ENCODE measurements at places on chromosomes 11 and 22. TPM values are rescaled to one million over a fixed set of nuclear protein-coding genes. Genes with fewer than 3 reads are reported as not detected.

DNA sequence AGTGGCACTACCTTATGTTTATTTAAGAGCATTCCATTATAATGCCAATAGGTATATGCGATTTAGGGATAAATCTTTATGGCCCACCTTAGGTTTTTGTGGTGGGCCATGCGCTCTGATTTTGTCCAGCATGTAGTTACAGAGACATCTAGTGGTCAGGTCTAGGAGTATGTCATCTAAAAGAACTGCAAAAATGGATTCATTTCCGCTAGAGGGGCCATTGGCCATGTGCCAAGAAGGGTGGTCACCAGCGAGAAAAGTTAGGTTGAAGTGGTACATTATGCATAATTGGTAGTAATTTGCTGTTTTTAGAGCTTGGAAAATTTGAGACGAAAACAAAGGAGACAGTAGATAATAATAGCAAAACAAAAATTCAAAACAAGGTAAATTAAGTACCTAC is 27.7 kb downstream of the LRRC4C start:
- H3K4me1 ChIP-seq = no peaks in the 10 kb centered on the region
- no peak overlapping the region for H3K4me3 ChIP-seq
- H3K36me3 ChIP-seq = no peaks in the 10 kb centered on the region
- H3K27ac ChIP-seq = no peak overlapping the region

Gene BTG4
- total RNA-seq = not detected

DNA sequence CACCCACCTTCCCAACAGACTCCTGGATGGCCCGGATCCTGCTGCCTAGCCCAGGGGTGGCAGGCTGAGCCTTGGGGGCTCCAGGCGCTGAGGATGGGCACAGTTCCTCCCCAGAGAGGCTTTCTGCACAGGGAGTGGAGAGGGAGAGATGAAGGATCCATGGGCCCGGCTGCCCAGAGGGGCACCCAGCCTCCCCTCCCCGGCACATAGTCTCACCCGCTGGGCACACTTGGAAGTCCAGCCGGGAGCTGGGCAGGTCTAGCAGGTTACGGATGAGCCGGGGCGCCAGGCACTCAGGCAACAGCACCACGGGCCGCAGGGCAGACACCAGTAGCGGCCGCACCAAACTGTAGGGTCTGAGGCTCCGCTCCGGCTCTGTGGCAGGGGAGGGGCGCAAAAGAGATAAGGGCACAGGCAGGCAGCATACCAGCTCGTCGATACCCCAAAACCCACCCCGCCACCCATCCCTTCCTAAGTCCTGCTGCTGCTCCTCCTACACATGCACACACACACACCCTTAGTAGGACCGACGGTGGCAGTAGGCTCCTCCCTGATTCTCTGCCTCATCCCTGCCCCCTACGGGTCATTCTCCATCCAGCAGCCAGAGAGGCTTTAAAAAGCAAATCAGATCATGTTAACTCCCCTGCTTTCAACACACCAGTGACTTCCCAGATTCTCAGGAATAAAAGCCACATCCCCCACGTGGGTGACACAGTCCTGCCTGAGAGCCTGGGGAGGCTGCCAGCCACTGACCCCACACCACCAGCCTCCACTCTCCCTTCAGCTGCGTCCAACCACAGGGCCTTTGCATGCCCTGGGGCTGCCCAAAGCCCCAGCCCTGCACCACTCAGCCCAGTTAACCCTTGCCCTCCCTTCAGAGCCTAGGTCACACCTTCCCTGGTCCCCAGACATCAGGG is 6.5 kb upstream of the MFNG start:
- DNase-seq = peak; percentile 79
- peaks cover 25% of the 10 kb centered on the region for H3K36me3 ChIP-seq

Gene GAL3ST1
- total RNA-seq = 5.1 TPM

DNA sequence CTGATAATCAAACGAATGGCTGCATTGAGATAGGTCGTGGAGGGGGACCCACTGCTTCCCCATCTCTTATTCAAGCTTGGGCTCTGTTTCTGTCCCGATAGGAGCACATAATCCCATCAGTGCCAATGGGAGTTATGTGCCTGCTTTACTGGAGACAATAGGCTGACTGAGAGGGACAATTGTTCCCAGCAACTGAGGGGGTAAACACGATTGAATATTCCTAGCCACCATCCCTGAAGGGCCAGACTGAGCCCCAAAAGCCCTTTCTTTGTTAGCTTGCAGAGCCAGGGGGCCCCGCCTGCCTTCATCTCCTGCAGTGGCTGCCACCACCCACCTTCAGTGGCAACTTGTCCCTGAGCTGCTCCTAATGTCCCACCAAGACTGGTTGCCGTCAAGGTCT is 172.8 kb upstream of the NAV2 start:
- no peaks in the 10 kb centered on the region for H3K27me3 ChIP-seq
- H3K36me3 ChIP-seq = no peaks in the 10 kb centered on the region
- no peak for DNase-seq
- H3K27ac ChIP-seq = no peak overlapping the region
- H3K4me3 ChIP-seq = no peak overlapping the region

Gene APOA5
- 0.11 TPM for total RNA-seq

DNA sequence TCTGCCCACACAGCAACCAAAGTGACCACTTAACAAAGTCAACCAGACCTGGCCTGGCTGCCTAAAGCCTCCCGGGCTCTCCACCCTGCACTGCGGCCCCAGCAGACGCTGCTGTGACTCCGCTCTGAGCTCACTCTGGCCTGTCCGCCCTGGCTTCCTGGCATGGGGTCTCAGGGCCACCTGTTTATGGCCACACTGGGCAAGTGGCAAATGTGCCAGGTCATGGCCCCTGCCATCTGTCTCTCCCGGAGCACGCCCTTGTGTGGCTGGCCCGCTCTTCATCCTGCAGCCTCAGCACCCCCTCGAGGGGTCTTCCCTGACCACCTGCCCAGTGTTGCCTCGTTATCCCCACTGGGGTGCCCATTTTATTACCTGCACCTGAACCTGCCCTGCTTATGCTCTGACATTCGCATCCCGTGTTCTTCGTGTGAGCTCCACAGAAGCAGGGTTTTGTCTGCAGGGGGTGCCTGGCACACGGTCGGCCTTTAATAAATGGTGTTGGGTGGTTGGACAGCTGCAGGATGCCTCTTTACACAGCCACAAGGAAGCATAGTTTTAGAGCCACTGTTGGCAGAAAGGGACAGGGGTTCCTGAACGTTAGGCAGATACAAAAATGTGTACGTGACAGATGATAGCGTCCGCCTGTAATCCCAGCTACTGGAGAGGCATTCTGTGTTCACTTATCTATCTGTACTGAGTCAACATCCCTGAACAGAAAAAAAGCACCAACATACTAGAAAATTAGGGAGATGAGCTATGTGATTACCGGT is 785.6 kb downstream of the TBC1D22A start:
- peaks cover 35% of the 10 kb centered on the region for H3K36me3 ChIP-seq
- H3K4me1 ChIP-seq = no peaks in the 10 kb centered on the region
- H3K27me3 ChIP-seq = no peaks in the 10 kb centered on the region
- no peak overlapping the region for H3K27ac ChIP-seq

- no peak overlapping the region for H3K4me3 ChIP-seq
- no peak overlapping the region for H3K27ac ChIP-seq
- no peaks in the 10 kb centered on the region for H3K36me3 ChIP-seq
- H3K27me3 ChIP-seq = no peaks in the 10 kb centered on the region
- no peak for DNase-seq
- H3K4me1 ChIP-seq = peaks cover 2% of the 10 kb centered on the region
Measured at GRCh38 chr22:19961201-19961580, 19.6 kb upstream of the TXNRD2 start.

GRCh38 chr22:27834364-27835185 is 33.0 kb upstream of the MN1 start:
- no peaks in the 10 kb centered on the region for H3K27me3 ChIP-seq
- no peak overlapping the region for H3K27ac ChIP-seq
- H3K4me3 ChIP-seq = no peak overlapping the region
- no peak for DNase-seq

Gene CPT1A
- 6.1 TPM for total RNA-seq

DNA sequence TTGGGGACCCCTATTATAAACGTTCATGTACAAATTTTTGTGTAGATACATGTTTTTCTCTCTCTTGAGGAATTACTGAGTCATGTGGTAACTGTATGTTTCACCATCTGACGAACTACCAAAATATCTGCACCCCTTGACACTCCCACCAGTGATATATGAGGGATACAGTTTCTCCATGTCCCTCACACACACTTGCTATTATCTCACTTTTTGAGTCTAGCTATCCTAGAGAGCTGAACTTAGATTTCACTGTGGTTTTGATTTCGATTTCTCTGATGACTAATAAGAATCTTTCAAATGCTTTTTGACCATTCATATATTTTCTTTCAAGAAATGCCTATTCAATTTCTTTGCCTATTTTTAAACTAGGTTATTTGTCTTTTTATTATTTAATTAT is 200.2 kb downstream of the PGR start:
- H3K4me1 ChIP-seq = no peaks in the 10 kb centered on the region
- no peak overlapping the region for H3K27ac ChIP-seq
- DNase-seq = no peak
- H3K4me3 ChIP-seq = no peak overlapping the region

- H3K4me3 ChIP-seq = peak overlapping the region; percentile 5
- no peak overlapping the region for H3K27ac ChIP-seq
- no peaks in the 10 kb centered on the region for H3K27me3 ChIP-seq
- no peak for DNase-seq
- peaks cover 29% of the 10 kb centered on the region for H3K4me1 ChIP-seq
Measured at GRCh38 chr22:41844036-41844435, 11.1 kb downstream of the SREBF2 start.

GRCh38 chr11:11584937-11585336 is 36.9 kb downstream of the GALNT18 start:
- H3K4me3 ChIP-seq = no peak overlapping the region
- no peak overlapping the region for H3K27ac ChIP-seq
- H3K4me1 ChIP-seq = peaks cover 2% of the 10 kb centered on the region
- no peaks in the 10 kb centered on the region for H3K27me3 ChIP-seq
- DNase-seq = no peak

Gene OR5P2
- total RNA-seq = not detected

Gene DEPDC7
- 4.4 TPM for total RNA-seq

DNA sequence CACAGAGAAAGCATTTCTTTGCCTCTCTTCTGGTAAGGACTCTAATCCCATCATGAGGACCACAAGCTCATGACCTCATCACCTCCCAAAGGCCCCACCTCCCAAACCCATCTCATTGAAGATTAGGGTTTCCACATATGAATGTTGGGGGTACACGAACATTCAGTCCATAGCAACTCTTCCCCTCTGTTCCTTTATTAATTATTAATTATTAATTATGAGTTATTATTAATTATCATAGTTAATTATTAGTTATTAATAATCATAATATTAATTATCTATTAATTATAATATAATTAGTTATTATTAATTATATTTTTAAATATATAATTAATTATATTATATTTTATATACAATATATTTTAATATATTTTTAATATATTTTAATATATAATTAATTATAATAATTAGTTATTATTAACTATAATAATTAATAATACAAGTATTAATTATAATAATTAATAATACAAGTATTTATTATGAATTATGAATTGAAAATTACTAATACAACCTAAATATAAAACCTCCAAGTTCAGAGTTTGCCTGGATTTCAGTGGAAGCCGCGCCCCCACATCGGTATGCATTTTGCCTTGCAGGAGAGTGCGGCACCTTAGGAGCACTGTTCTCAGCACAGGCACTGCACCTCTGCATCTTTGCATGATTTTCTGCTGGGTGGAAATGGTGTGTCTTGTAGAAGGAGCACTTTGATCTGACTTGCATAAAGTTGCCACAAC is 128.0 kb upstream of the FGF3 start:
- no peak overlapping the region for H3K27ac ChIP-seq
- DNase-seq = no peak
- no peaks in the 10 kb centered on the region for H3K27me3 ChIP-seq
- no peaks in the 10 kb centered on the region for H3K4me1 ChIP-seq

DNA sequence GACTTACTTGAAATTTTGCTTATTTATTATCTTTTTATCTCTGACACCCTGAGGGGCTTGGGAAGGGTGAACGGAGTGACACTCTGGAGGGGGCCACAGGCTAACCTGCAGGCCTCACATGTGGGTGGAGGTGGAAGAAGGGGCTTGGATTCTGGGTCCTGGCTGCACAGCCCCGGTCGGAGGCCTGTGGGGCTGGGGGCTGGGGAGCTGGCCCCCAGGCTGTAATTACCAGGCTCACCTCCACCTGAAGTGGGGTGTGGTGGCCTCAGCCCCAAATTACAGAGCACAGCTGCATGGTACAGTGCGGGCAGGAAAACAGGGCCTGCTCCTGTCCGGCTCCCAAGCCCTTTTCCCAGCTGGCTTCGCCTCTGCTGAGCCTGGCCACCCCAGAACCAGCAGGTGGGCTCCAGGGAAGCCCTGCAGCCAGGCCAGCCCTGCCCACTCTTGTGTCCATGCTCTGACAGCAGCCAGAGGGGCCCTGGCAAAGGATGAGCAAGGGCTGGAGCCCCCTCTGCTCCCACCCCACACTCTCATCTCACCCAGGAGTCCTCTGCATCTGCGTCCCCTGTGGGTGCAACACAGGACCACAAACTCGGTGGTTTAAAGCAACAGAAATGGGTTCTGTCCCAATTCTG is 48.0 kb downstream of the IGF2 start:
- no peaks in the 10 kb centered on the region for H3K4me1 ChIP-seq
- peak; percentile 15 for DNase-seq
- no peaks in the 10 kb centered on the region for H3K27me3 ChIP-seq
- H3K36me3 ChIP-seq = no peaks in the 10 kb centered on the region

Gene KRTAP5-7
- not detected for total RNA-seq

DNA sequence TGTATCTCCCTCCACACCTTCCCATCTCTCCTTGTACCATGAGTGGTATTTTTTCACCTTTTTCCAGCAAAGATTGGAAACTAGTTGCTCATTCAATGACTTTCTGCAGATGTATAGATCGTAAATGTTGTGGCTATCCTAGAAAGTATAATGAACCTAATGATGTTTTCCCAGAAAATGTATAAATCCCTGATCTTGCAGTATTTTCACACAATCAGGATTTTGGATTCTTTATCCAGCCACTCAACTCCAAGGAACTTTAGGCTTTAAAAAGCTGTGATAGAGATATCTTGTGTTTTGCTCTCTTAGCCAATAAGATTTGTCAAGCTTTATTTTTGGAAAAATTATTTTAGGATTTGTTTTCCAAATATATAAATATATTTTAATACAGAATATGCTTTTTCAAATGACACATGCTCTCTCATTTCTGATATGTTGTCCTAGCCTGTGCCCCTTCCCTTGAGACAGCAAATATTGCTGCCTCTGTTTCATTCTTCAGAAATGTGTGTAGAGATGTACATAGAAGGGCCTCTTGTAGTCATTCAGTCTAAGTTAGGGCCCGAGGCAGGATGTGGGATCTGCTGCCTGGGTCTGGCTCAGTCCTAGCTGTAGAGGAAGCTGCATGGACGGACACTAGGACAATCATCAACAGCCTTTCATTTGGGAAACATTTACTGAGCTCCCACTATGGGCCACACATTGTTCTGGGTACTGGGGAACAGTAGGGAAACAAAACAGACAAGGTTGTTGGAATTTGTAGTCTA is 62.4 kb downstream of the NAV2 start:
- H3K36me3 ChIP-seq = peaks cover 15% of the 10 kb centered on the region
- H3K27me3 ChIP-seq = no peaks in the 10 kb centered on the region
- no peak overlapping the region for H3K4me3 ChIP-seq
- DNase-seq = no peak

Measured in H9 (cell line).